ENCODE measurements at places on chromosomes 16 and 17. TPM values are rescaled to one million over a fixed set of nuclear protein-coding genes. Genes with fewer than 3 reads are reported as not detected.

GRCh38 chr16:81137754-81138153, 41.6 kb upstream of the GCSH start:
- no peak for DNase-seq

GRCh38 chr16:70694088-70694867, 8.4 kb upstream of the MTSS2 start:
- no peak for DNase-seq

- DNase-seq: no peak
Measured at GRCh38 chr17:14672830-14673229, 371.9 kb downstream of the HS3ST3B1 start.

- no peak for DNase-seq
Measured at GRCh38 chr17:72598695-72599094, 477.9 kb downstream of the SOX9 start.

The COL1A1 gene
- 89.5 TPM for total RNA-seq

Data from right cardiac atrium (tissue), 5 donors.